Motor neuron (in vitro differentiated cells): ENCODE measurements at places on chromosomes 1 and 21. TPM values are rescaled to one million over a fixed set of nuclear protein-coding genes. Genes with fewer than 3 reads are reported as not detected.

- ATAC-seq, result no peak
Measured at GRCh38 chr1:241275981-241276380, 81.0 kb downstream of the RGS7 start.

Gene BMP8B
- 0.58 and 0.77 TPM in 2 replicates for total RNA-seq

- peak; percentile 58 for ATAC-seq
Measured at GRCh38 chr1:110346690-110347089, 7.5 kb downstream of the RBM15 start.

- ATAC-seq, result no peak
Measured at GRCh38 chr1:115068826-115069585, 20.3 kb downstream of the TSPAN2 start.

DNA sequence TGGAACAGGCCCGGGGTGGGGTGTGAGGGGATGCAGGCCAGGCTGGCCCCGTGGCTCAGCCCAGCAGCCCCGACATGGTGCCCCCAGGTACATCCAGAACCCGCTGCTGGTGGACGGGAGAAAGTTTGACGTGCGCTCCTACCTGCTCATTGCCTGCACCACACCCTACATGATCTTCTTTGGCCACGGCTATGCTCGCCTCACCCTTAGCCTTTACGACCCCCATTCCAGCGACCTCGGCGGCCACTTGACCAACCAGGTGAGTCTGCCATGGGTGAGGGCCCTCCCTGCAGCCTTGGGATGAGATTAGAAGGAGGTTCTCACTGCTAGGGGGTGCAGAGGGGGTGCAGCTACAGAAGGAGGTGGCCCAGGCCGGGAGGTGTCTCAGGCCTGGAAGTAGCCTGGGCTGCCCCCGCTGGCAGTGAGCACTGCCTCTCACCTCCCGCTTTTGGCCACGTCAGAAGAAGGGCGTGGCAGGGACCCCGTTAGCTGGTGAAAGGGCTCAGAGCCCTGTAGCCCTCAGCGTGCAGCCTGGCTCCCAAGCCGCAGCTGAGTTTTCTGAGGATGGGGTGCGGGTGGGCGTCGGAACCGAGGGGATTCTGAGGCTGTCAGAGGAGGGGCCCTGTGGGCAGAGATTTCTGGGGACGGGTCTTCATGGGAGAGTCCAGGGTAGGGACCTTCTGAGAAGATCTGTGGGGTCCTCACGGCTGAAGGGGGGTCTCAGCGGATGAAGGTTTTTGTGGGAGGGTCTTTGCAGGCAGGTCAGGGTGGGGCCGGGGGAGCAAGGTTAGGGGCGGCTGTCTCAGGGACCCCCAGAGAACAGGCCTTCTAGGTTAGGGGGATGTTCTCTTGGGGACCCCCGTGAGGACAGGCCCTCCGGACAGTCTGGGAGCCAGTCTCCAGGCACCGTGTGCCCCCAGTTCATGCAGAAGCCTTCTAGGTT is 10.4 kb downstream of the TTLL10 start:
- peak; percentile 11 for ATAC-seq

DNA sequence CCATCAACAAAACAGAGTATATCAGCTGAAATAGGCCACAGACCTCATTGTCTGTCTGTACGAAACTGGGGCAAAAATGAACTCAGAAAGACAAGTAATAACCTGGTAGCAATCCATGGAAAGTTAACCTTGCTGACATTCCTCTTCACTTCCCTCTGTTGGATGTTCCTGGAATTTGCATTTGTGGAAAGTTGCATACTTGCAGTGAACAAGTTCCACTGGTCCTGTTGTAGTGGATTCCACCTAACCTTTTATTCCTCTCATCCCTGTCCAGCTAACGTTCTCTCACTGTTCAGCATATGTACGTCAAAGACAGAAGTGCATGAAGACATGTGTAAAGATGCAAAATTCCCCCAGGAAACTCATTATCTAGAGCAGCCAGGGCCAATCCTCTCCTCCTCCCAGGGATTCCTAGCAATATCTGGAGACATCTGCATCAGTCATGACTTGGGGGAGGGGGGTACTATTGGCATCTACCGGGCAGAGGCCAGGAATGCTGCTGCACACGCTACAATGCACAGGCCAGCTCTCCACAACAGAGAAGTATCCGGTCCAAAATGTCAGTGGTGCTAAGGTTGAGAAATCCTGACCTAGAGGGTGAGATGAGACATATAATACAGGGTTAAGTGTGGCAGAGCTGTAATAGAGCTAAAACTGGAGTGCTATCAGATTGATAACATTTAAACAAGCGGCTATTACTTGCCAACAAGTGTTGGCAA is 8.2 kb downstream of the LPAR3 start:
- ATAC-seq, result no peak

DNA sequence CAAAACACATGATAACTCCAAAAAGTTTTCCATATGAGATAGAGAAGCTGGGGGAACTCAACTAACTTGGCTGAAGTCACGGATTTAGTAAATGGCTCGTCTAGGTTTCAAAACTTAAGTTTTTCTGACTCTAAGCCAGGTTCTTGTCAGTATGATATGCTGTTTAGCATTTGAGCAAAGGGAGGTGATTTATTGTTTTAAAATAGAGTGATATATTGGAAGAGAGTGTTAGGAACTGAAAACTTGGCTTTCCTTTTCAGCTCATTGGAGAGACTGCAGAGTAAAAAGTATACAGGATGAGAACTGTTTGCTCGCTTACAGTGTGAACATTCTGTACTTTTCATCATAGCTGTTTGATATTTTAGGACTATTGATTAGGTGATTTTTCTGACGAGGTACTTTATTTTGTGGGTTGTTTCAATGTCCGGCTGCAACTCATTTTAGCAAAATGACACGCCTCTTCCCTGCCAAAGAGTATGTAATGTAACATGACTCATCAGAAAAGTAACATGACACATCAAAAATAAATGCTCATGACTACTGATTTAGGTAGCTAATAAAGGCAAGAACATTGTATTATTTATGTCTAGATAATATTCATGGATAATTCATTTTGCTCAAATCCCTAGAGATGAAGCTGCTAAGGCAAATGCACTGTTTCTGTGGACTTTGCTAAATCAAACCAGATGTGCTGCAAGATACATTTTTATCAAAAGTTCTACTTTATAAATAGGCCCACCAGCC is 355.1 kb downstream of the GPATCH2 start:
- ATAC-seq, result no peak

DNA sequence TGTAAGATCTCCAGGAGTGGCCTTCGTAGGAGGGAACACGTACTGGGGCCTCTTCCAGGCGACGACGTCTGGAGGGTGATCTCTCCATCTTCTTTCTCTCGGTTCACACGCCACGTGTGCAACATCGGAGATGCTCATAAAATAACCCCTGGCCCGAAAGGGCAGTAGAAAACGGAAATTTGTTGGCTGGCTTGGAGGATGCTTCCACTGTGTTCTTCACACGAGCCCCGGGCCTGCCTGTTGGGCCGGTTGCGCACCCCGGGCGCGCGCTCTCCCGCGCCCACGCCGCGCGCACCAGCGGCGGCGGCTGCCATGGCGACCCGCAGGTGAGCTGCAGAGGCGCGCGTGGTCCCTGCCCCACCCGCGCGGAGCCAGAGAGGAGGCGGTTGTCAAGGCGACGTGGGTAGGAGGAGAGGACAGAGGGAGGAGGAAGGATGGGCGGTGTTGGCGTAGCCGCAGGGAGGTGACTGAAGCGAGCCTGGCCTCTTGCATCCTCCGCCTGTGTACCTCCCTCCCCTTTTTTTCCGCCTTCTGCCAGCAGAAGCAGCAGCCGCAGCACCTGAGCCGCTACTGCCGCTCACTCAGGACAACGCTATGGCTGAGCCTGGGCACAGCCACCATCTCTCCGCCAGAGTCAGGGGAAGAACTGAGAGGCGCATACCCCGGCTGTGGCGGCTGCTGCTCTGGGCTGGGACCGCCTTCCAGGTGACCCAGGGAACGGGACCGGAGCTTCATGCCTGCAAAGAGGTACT is at the start of gene ELAPOR1:
Gene ELAPOR1, plus strand, starts transcription at position 526 of the 752 bp plus-strand sequence. Its CDS starts 69 bp downstream, at position 595.
- peak; percentile 36 for ATAC-seq

- no peak for ATAC-seq
Measured at GRCh38 chr21:40687625-40688024, 159.3 kb downstream of the DSCAM start.

Gene FBLIM1
- 2.5 and 10.6 TPM in 2 replicates for total RNA-seq

DNA sequence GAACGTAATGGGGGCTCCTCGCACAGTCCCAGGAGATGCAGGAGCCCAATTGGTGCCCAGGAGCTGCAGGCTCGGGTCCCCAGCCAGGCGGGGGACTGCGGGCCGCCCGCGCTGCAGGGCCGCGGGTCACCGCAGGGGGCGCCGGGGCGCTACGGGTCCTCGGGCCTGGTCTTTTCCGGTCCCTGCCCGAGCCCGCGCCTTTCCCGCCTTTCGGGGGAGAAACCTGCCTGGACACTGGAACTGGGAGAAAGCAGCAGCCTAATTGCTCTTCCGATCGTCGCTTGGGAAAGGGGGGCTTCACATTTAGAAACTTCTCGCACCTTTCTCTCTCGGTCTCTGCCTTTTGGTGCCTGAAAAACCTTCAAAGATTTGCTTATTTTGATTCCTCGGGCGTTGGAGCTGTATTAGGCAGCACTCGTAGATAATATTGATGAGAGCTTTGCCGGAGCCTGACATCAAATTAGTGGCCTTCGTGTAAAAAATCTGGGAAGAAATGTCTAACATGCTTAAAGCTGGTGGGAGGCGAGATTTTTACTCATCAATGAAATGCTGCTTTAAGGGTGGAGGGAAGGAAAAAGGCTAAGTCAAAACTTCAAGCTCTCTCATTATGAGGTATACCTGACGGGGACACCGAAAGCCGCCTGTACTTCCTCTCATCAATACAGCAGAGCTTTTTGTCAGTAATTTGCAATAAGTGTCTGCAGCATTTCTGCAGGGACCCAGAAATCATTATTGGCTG is 12.6 kb upstream of the BARHL2 start:
- peak; percentile 70 for ATAC-seq

DNA sequence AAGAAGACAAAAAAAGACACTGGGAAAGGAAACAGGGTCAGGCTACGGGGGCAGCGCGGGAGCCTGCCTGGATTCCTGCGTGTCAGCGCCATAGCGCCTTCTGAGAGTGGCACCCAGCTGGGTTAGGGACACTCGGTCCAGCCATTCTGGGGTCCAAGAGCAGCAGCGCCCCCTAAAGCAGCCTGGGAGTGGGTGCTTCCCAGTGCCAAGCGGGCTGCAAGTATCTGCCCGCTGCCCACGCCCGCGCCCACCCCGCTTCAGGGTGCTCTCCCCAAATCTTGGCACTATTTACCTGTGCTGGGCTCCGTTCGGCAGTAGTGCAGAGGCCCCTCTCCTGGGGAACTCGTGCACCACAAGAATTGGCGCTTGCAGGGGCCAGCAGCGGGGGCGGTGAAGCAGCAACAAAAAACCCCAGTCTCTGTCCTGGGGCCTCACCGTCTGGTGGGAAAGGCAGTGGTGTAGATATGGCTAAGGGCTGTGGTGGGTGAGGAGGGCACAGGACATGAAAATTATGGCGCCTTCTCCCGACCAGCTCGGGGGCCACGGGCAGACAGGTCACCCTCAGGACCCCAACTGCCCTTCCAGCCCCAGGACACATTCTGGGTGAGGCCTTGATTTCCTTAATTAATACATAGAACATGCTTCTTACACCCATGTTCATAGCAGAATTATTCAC is 24.1 kb upstream of the LBR start:
- no peak for ATAC-seq

Gene LCE2B
- not detected in 2 replicates for total RNA-seq

- no peak for ATAC-seq
Measured at GRCh38 chr1:2288816-2289536, 60.9 kb downstream of the SKI start.

Gene FGGY
- 30.4 and 32.3 TPM in 2 replicates for total RNA-seq

GRCh38 chr1:236204656-236205055 is 62.3 kb downstream of the GPR137B start:
- ATAC-seq, result no peak

Gene OR4F16
- total RNA-seq, result not detected in 2 replicates

Gene FCMR
- 2.0 TPM in 1 of 2 replicates, not detected in the other for total RNA-seq

Gene CA14
- total RNA-seq, result 28.4 and 29.6 TPM in 2 replicates

- ATAC-seq, result no peak
Measured at GRCh38 chr1:235855811-235856429, 10.8 kb downstream of the LYST start.

GRCh38 chr21:17139696-17140095 is 373.1 kb upstream of the CXADR start:
- ATAC-seq, result no peak

Gene TTC34
- 1.0 and 1.2 TPM in 2 replicates for total RNA-seq

DNA sequence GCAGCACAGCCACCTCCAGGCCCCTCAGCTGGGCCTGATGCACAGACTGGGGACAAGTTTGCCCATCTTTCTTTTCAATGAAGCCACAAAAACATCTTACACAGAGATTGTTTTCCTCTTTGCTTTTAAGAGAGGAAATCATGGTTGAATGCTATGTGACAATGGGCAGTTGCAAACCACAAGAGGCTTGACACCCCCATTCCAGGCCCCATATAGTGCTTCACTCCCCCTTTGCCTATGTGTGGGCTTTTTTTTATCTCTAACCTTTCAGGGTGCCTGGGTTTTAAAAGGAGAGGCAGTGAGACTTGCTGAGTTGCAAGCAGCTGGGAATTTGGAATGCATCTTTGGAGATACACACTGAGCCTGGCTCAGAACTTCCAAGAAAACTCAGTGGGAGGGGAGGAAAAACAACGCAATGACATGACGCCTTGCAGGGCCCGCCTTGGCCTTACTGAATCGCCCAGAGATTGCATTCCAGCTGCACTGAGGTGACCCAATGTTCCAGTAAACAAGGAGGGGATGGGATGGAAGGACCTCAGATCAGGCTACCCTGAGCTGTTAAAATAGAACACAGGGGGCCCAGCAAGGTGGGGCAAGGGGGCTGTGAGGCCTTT is 145.2 kb upstream of the ZNF648 start:
- ATAC-seq, result peak; percentile 81

DNA sequence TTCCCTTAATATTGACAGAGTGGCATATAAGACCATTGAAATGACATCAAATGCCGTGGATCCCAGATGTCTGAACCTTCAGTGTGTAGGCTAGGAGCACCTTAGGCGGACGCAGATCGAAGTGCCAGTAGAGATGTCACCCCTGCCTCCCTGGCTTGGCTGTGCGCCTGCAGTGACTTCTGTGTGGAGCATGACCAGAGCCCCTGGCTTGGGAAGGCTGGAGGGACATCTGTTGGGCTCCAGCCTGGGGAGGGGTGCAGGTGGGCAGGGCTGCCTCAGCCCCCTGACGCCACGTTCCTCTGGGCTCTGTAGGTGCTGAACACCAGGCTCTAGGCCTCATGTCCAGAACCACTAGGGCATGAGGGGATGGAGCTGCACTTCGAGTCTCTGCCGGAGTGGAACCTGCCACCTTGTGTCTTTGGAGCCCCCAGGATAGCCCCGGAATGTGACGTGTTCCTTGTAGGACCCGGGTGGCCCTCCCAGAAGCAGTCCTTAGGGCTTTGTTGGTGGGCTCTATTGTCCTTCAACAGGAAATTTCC is 103.8 kb downstream of the ADARB1 start:
- ATAC-seq, result no peak

Gene TMEM201
- 13.4 and 14.8 TPM in 2 replicates for total RNA-seq

DNA sequence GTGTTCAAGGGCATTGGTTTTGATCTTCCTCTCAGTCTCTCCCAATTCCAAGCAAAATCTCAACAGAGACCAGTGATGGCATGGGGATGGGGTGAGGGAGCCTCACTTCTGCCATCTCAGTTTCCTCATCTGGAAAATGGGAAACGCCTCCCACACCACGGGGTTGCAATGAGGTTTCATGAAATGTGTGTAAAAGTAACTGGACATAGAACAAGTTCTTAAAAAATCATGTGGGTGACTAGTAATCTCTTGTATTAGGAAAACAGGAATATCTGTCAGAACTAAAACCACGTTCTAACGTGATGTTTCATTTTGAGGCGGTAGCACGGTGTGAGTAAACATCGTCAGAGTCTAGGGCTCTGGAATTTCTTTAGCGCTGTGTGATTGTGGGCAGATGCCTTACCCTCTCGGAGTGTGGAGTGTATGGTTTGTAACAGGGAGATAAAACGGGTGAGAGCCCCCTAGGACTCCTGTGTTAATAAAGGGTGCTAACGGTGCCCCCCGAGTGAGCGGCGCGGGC is 55.5 kb upstream of the DNAJC6 start:
- ATAC-seq, result no peak

Gene AMY1A
- total RNA-seq, result not detected in 2 replicates
